ENCODE measurements at places on chromosomes 11 and 22. TPM values are rescaled to one million over a fixed set of nuclear protein-coding genes. Genes with fewer than 3 reads are reported as not detected.

Gene CLDN5
- 96.9 TPM for total RNA-seq

Gene DBX1
- not detected for total RNA-seq

Gene MYO7A
- total RNA-seq, result 0.69 TPM

Gene TMEM121B
- 1.6 TPM for total RNA-seq

Gene KCNJ11
- 20.5 TPM for total RNA-seq

Gene SHISA8
- total RNA-seq, result 2.0 TPM

Gene FAM83F
- total RNA-seq, result 43.8 TPM

Gene VSIG2
- total RNA-seq, result 0.30 TPM

Gene GRAMD1B
- 0.61 TPM for total RNA-seq

Gene SLC37A2
- total RNA-seq, result 218 TPM

Gene DNAJB7
- not detected for total RNA-seq

Gene GGTLC3
- not detected for total RNA-seq

Gene C22orf31
- not detected for total RNA-seq

Gene CCDC89
- total RNA-seq, result 3.4 TPM

Gene OR2AG1
- not detected for total RNA-seq

Gene RFPL3
- total RNA-seq, result not detected

Gene OR5P2
- total RNA-seq, result 3.2 TPM

Gene IRAG1
- total RNA-seq, result 2.0 TPM

Gene OR52E8
- not detected for total RNA-seq

Gene IFITM2
- 22.2 TPM for total RNA-seq

Gene HEPN1
- not detected for total RNA-seq

Gene PGA4
- total RNA-seq, result 1.5 TPM

Gene SCN4B
- 2.4 TPM for total RNA-seq

Gene CRACR2B
- 14.5 TPM for total RNA-seq

Gene NELL1
- 0.29 TPM for total RNA-seq

Gene CALCA
- not detected for total RNA-seq

Gene MYRF
- total RNA-seq, result 2.6 TPM

Gene WBP2NL
- total RNA-seq, result 2.0 TPM

Gene TRIM49
- not detected for total RNA-seq

Gene DEPDC7
- 3.4 TPM for total RNA-seq

Gene OR5A1
- total RNA-seq, result not detected

Gene TTC36
- not detected for total RNA-seq

Gene TYR
- 4.2 TPM for total RNA-seq

Gene GAB4
- 0.46 TPM for total RNA-seq

Gene KRTAP5-2
- 0.55 TPM for total RNA-seq

Gene YPEL4
- total RNA-seq, result 0.91 TPM

Gene TREH
- total RNA-seq, result not detected

Gene NRIP3
- 15.6 TPM for total RNA-seq

Gene C11orf86
- not detected for total RNA-seq

Gene KRTAP5-6
- 6.7 TPM for total RNA-seq

Gene SLC22A8
- total RNA-seq, result not detected

Gene TTC28
- total RNA-seq, result 10.2 TPM

Gene POU2AF2
- not detected for total RNA-seq

Gene OR51B2
- total RNA-seq, result not detected

Gene LRRC10B
- 2.6 TPM for total RNA-seq

Gene CHRNA10
- total RNA-seq, result not detected

Gene TMEM41B
- total RNA-seq, result 39.3 TPM

Gene OR52I1
- not detected for total RNA-seq

Gene C11orf97
- total RNA-seq, result not detected

Gene TMPRSS6
- 2.9 TPM for total RNA-seq

Gene OR8G5
- total RNA-seq, result not detected
